ENCODE measurements at places on chromosomes 7 and 10.

- DNase-seq: no peak
Measured at GRCh38 chr10:87751274-87751673, 66.8 kb downstream of the ATAD1 start.

DNA sequence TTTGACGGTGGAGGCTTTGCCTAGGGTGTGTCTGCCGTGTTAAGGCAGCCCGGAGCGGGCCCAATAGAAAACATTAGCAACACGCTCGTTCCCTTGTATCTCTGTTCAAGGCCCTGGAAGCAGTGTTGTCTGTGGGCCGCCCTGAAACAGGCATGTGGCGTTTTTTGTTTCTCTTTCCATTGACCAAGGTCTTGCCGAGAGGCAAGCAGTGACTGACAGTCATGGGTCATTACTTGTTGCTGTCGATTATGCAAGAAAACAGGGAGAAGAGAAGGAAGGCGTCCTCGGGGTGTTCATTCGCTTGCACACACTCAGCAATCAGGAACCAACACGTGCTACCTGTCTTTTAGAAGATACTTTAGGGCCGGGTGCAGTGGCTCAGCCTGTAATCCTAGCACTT lies 92.5 kb downstream of the EZH2 start:
- no peak for DNase-seq

DNA sequence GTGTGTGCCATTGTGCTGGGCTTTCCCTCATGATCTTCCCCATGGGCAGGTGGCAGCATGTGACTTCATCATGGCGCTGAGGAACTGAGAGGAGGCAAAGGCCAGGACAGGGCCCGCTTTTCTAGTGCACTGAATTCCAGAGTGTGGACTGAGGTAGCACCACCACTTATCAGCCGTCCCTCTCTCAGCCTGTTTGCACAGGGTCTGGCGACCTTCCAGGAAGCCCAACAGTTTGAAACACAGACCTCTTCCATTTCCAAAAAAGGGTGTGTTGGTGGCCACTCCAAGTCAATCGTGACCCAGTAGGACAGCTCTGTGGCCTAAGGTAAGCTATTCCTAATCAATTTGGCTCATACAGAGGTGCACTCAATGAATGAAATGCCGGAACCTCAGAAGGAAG lies 4.4 kb downstream of the DNAJC30 start:
- DNase-seq: no peak

DNA sequence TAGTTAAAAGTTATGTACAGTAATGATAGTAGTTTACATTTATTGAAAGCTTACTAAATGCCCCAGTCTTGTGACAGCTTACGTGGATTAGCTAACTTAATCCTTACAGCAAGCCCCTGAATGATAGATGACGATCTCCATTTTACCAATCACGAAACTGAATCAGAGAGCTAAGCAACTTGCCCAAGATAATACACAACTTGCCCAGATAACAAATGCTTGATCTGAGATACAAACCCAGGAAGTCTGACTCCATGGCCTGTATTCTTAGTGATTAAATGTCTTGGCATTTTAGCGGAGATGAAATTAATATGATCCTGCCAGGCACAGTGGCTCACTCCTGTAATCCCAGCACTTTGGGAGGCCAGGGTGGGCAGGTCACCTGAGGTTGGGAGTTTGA lies 46.9 kb upstream of the FMC1 start:
- no peak for DNase-seq

DNA sequence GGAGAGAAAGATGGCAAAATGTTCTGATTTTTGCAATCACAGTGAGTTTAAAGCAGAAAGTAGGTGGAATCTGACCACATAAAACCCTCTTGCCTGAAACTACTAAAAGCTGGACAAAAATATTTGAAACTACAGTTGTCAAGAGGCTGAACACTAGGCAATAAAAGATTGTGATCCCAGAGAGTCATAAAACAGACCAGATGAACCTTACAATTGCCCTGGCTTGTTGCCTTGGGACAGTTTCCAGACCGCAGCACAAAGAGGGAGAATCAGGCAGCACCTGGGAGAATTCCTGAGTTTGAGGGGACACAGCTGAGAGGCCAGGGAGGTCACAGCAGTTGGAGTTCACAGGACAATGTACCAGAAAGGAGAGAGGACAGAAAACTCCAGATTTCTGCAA lies 107.3 kb upstream of the NANOS1 start:
- DNase-seq: no peak

Data from left renal pelvis (tissue), 4 donors.